ENCODE measurements at places on chromosomes 13 and 19.

- DNase-seq, result no peak
These were observed 3.1 kb upstream of the C13orf46 start for GRCh38 chr13:113976711-113977684.

DNA sequence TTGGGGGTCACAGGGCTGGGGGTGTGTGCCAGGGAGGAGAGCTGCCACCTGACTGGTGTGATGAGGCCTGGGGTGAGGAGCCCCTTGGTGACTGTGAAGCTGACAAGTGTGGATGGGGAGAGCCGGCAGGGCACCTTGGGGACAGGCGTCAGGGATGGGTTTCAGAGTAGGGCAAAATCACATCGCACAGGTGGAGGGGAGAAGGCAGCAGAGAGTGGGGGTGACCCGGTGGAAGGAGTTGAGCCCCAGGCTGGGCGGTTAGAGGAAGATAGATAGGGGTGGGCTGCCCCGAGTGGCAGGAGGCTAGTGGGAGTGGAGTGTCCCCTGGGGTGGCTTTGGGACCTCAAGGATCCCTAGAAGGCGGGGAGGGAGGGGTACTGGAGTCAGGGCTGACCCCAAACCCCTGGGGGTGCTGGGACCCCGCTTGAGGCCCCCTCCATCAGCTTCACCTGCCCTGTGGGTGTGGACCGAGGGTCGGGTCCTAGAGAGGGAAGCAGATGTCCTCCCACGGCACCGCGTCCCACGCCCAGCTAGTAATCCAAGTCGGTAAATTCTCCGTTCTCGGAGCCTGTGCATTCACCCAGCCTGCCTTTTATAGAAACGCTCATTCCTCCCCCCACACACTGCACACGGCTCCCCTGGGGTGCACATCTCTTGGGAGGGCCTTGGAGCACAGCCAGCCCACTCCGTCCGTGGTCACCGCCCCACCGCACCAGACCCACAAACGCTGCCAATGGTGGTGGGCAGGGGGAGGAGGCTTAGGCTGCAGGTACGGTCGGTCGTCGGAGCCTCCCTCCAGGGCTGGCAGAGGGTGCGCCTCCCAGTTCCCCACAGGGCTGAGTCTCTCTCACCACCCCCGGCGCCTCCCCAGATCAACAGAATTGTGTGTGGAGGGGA, 2.4 kb downstream of the CTXN1 start:
- no peak for DNase-seq

GRCh38 chr19:3034406-3034655, 5.3 kb upstream of the TLE2 start:
- DNase-seq, result no peak

DNA sequence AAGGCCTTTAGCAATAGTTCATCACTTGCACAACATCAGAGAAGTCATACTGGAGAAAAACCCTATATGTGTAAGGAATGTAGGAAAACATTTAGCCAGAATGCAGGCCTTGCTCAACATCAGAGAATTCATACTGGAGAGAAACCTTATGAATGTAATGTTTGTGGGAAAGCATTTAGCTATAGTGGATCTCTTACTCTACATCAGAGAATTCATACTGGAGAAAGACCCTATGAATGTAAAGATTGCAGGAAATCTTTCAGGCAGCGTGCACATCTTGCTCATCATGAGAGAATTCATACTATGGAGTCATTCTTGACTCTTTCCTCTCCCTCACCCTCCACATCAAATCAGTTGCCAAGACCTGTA, 19.8 kb downstream of the ZNF583 start:
- DNase-seq, result no peak

- DNase-seq, result peak; percentile 61
These were observed at the start of gene ZFP30 for GRCh38 chr19:37655301-37655688. Gene ZFP30 (minus strand): TSS chr19:37655465. CDS start chr19:37647822, 7,643 bp downstream.

GRCh38 chr13:44078806-44079376, 199.2 kb downstream of the LACC1 start:
- DNase-seq, result no peak
